Activated CD4-positive, alpha-beta T cell treated with anti-CD3 and anti-CD28 coated beads for 36 hours (primary cell): ENCODE measurements at places on chromosomes 2 and 18. TPM values are rescaled to one million over a fixed set of nuclear protein-coding genes. Genes with fewer than 3 reads are reported as not detected.

DNA sequence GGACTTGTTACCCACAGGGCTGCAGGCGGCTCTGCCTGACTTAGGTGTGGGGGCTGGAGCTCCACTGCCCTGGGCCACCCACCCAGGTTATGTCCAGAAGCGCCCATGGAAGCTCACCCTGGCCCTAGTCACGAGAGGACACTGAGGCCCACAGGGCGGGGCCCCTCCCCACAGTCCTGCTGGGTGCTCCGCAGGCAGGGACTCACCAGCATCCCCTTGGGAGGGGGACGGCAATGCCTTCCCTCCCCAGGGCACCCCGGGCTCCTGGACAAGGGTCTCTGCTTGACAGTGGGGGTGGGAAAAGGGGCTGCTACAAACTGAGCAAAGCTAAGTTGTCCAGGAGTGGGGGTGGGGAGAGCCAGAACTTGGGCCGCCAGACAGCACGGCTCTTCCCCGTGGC, 60.5 kb downstream of the AQP12A start:
- no peak overlapping the region for H3K27ac ChIP-seq
- no peaks in the 10 kb centered on the region for H3K27me3 ChIP-seq
- no peaks in the 10 kb centered on the region for H3K36me3 ChIP-seq
- H3K4me3 ChIP-seq, result no peak overlapping the region
- DNase-seq, result no peak

GRCh38 chr18:74493689-74494088, 2.5 kb upstream of the CNDP2 start:
- H3K36me3 ChIP-seq, result peaks cover 4% of the 10 kb centered on the region
- H3K4me1 ChIP-seq, result peaks cover 21% of the 10 kb centered on the region
- H3K27ac ChIP-seq, result no peak overlapping the region
- H3K4me3 ChIP-seq, result no peak overlapping the region
- no peaks in the 10 kb centered on the region for H3K27me3 ChIP-seq

GRCh38 chr2:15238028-15238427, 323.1 kb downstream of the NBAS start:
- no peak for DNase-seq
- H3K27me3 ChIP-seq, result no peaks in the 10 kb centered on the region
- no peak overlapping the region for H3K27ac ChIP-seq
- H3K4me1 ChIP-seq, result peaks cover 4% of the 10 kb centered on the region
- H3K4me3 ChIP-seq, result no peak overlapping the region

RNF152 gene
- 0.28 TPM for total RNA-seq

STK25 gene
- 93.5 TPM for total RNA-seq

NR4A2 gene
- 23.0 TPM for total RNA-seq
